8988T (cell line): ENCODE measurements at places on chromosomes 1 and 21.

GRCh38 chr1:172229942-172230341 is 190.5 kb upstream of the C1orf105 start:
- no peak for DNase-seq

GRCh38 chr1:219810451-219810850 is 117.9 kb downstream of the SLC30A10 start:
- no peak for DNase-seq

DNA sequence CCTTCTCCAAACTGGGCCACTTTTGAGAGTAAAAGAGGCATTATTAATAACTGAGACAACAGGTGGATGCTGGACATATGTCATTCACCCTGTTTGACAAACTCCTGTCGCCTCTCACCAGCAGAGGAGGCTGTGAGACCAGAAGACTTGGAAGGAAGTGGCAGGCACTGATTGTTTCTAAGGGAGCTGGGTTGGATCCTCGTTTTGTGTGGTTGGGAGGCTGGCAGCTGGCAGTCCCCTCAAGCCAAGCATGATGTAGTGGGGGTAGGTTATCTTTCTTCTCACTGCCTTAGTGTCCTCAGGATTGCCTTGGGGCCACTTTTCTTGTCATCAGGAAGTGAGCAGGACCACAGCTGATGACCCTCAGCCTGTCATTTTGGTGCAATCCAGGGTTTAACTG is 86.5 kb upstream of the KCNJ15 start:
- DNase-seq, result no peak

- DNase-seq, result no peak
Observed at GRCh38 chr1:110501488-110502132, 17.4 kb downstream of the KCNA10 start.

DNA sequence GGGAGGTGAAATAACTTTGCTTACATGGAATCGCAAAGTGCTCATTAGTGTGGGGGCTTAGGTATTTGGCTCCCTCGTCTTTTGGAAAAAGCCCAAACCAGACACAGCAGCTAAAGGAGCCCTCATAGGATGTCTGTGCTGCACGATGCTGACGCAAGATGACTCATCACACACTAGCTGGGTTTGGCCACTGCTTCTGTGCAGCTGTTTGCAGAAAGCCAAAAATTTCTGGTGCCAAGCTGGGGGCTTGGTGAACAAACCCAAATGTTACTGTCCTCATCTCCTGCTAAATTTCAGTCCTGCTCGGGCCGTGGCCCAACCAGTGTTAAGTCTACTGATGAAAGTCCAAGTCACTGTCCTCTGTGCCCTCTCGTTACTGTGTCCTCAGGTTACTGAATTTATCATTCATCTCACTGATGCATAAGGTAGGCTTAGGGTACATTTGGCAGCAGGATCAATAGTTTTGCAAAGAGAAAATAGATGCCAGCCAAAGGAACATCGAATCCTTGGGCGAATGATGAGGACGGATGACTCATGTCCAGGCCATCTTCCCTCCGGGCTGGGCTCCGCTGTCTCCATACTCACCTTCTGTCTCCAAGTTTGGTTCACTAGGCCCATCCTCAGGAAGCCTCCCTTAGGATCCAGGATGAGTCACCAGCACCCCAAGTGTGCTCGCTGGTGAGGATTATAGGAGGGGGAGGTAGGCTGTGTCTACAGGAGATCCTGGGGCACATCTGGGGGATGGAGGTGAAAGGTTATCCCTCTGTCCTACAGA is 177.7 kb downstream of the ADSS2 start:
- no peak for DNase-seq

GRCh38 chr21:41236352-41236973 is 68.5 kb downstream of the BACE2 start:
- DNase-seq, result no peak

DNA sequence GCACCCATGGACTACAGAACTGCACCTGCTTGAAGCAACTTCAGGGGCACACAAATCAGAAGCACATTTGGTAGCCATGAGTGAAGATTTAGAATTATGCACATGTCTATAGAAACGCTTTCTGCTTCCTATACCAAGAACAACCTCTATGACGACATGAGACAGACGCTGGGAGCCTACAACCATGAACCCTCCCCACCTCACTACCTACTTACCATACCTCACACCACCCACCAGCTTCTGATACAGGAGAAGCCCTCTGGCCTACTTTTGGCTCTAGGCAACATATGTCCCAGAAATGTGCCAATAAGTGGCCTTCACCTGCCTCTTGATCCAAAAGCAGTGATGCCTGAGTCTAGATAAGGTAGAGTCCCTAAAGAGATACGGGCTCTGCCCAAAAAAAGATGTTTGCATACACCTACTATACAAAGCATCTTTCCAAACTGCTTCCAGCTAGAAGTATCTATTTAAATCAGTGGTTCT is 58.5 kb downstream of the SLC45A1 start:
- DNase-seq, result no peak

- DNase-seq, result no peak
Observed at GRCh38 chr1:180498594-180498993, 3.8 kb downstream of the ACBD6 start.

- no peak for DNase-seq
Observed at GRCh38 chr1:8666389-8667167, 150.9 kb downstream of the RERE start.
